ENCODE measurements at places on chromosomes 1 and 21.
A peak's percentile ranks its signal among the peaks of the same experiment; 100 is the strongest.

DNA sequence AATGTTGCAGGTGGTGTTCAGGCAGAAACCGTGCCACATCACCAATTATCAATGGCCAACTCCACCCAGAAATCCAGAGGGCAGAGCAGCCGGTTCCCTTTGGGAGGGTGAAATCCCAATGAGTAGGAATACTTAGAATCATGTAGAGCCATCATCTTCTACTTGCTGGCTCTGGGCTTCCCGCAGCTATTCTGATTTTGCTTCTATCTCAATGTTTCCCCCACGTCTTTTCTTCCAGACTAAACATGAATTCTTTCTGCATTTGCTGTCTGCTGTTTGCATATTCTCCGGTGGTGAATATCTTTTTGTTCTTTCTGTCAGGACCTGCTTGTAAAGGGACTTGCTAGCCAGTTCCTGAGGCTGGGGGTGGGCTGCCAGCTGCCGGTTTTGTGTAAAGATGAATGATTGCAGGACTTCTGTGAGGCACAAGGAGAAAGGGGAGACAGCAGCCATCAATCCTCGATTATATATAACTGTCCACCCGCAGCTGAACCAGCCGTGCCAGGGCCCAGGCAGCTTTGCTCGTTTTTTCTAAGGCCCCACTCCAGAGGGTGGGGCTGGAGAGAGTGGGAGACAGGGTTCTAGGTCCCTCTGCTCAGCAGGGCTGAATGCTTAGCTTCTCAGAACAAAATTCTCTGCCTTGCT, 33.2 kb downstream of the PRAMEF20 start:
- no peak overlapping the region for H3K4me3 ChIP-seq
- H3K27me3 ChIP-seq, result no peaks in the 10 kb centered on the region
- no peaks in the 10 kb centered on the region for H3K36me3 ChIP-seq
- DNase-seq, result no peak

DNA sequence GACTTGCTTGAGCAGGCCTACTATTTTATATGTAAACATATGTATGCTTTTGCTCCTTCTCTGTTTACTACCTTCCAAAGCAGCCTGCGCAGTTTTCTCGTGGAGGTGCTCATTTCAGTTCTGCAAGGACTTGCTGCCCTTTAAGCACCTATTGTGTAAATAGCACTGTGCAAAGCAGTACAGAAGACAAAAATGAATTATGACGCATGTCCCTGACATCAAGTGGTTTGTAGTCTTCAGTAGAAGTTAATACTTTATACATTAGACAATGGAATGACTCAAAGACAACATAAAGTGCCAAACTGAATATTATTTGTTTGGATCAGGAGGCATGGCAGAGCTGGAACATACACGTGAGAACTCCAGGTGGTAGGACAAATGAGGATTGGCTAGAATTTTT, 611.7 kb downstream of the LMO4 start:
- no peaks in the 10 kb centered on the region for H3K4me1 ChIP-seq
- H3K36me3 ChIP-seq, result no peaks in the 10 kb centered on the region
- DNase-seq, result no peak
- H3K27ac ChIP-seq, result no peak overlapping the region
- H3K27me3 ChIP-seq, result no peaks in the 10 kb centered on the region

DNA sequence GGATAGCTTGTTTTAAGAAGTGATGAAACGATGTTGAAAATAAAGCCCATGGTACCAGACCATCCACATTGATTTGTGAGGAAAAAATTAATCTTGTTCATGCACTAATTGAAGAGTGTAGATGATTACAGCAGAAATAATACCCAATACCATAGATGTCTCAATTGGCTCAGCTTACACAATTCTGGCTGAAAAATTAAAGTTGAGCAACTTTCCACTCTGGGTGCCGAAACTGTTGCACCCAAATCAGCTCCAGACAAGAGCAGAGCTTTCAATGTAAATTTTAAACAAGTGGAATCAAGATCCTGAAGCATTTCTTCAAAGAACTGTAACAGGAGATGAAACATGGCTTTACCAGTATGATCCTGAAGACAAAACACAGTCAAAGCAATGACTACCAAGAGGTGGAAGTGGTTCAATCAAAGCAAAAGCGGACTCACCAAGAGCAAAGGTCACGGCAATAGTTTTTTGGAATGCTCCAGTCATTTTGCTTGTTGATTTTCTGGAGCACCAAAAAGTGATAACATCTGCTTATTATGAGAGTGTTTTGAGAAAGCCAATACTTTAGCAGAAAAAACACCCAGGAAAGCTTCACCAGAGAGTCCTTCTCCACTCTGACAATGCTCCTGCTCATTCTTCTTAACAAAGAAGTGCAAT, 16.1 kb upstream of the KCNA3 start:
- no peak for DNase-seq
- no peak overlapping the region for H3K27ac ChIP-seq
- H3K27me3 ChIP-seq, result no peaks in the 10 kb centered on the region
- H3K36me3 ChIP-seq, result no peaks in the 10 kb centered on the region
- no peak overlapping the region for H3K4me3 ChIP-seq

GRCh38 chr1:151944126-151944856, 35.0 kb upstream of the THEM4 start:
- no peak for DNase-seq
- no peak overlapping the region for H3K27ac ChIP-seq
- no peaks in the 10 kb centered on the region for H3K27me3 ChIP-seq
- H3K4me1 ChIP-seq, result peaks cover 54% of the 10 kb centered on the region
- H3K36me3 ChIP-seq, result no peaks in the 10 kb centered on the region
- no peak overlapping the region for H3K4me3 ChIP-seq

DNA sequence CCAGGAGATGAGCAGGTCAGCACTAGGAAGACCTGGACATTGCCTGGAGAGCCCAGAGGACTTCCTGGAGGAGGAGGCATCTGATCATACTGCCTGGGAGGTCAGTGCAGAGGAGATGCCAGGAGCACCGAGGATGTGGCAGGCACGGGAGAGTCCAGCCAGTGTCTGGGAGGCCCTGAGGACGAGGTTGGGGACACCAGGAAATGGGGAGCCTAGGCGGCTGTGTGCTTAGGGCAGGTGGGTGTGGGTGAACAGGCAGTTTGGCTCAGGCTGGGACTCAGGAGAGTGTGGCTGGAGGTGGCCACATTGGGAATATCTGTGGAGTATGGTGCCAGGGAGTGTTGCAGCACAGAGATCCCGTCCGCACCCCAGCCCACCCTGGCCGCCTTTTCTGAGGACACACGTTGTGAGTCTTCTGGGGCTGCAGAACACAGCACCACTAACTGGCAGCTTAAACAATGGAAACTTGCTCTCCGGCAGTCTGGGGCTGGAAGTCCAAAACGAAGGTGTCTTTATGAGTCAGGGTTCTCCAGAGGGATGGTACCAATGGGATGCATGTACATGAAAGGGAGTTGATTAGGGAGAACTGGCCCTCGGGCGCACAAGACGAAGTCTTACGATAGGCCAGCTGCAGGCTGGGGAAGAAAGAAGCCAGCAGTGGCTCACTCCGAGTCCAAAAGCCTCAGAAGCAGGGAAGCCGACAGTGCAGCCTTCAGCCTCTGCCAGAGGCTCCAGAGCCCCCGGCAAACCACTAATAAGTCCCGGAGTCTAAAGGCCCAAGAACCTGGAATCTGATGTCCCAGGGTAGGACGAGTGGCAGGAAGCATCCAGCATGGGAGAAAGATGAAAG, 58.0 kb downstream of the FAAP20 start:
- peaks cover 30% of the 10 kb centered on the region for H3K4me1 ChIP-seq
- H3K36me3 ChIP-seq, result peaks cover 2% of the 10 kb centered on the region
- H3K27ac ChIP-seq, result no peak overlapping the region
- no peak overlapping the region for H3K4me3 ChIP-seq

GRCh38 chr1:99943223-99943794, 26.5 kb upstream of the SLC35A3 start:
- H3K4me1 ChIP-seq, result no peaks in the 10 kb centered on the region
- no peak for DNase-seq
- H3K27me3 ChIP-seq, result no peaks in the 10 kb centered on the region
- no peaks in the 10 kb centered on the region for H3K36me3 ChIP-seq
- no peak overlapping the region for H3K4me3 ChIP-seq

GRCh38 chr1:43997295-43997999, 6.0 kb downstream of the CCDC24 start:
- no peaks in the 10 kb centered on the region for H3K27me3 ChIP-seq
- H3K27ac ChIP-seq, result no peak overlapping the region
- no peak for DNase-seq

- peaks cover 14% of the 10 kb centered on the region for H3K4me1 ChIP-seq
- DNase-seq, result peak; percentile 38
- H3K4me3 ChIP-seq, result peak overlapping the region; percentile 61
- peaks cover 19% of the 10 kb centered on the region for H3K27me3 ChIP-seq
- H3K36me3 ChIP-seq, result no peaks in the 10 kb centered on the region
Observed at GRCh38 chr1:50332941-50333594, 90.2 kb downstream of the DMRTA2 start.

DNA sequence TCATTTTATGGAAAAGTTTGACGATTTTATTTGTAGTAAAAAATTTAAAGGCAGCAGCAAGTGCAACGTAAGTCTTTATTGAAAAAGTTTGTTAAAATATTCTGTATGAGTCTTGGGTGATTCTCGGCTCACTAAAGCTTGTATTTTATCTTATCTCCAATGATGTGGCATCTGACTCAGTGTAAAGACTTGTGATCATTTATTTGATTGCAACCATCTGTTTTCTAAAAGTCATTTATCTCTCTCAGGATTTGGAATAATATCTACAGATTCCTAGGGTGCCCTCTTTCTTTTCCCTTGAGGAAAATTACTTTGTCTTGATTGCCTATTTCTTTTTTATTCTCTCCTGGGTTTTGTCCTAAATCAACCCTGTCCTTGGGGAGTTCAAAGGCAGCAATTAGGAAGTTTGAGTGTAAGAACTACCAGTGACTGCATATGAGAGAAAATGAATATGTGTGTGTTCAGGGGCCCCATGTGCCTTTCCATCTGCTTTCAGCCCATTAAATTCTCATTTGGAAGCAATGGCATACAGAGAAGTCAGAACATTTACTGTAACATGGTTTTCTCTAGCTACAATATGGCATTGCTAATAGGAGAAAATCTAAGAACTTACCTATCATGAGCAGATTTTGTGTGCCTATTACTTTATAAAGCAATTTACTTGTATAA, 575.0 kb upstream of the CHRM3 start:
- H3K4me1 ChIP-seq, result no peaks in the 10 kb centered on the region
- H3K27me3 ChIP-seq, result no peaks in the 10 kb centered on the region
- DNase-seq, result no peak
- H3K27ac ChIP-seq, result no peak overlapping the region
- H3K36me3 ChIP-seq, result no peaks in the 10 kb centered on the region
- no peak overlapping the region for H3K4me3 ChIP-seq

DNA sequence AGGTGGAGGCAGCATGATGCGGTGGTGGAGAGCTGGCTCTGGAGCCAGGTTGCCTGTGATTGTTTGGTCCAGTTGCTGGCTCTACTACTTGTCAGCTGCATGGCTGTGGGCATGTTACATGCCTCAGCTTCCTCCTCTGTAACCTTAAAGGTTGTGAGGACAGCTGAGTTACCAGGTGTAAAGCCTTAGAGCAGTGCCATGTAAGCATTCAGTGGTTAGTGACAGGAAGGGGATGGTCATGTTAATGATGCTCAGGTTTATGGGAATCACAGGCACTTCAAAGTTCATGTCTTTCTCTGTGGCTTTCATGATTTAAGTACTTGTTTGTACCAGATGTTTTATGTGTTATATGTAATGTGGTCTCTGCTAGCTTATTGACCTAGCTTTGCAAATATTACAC, 32.6 kb downstream of the PTGFRN start:
- no peaks in the 10 kb centered on the region for H3K36me3 ChIP-seq
- no peak for DNase-seq
- H3K4me3 ChIP-seq, result no peak overlapping the region

DNA sequence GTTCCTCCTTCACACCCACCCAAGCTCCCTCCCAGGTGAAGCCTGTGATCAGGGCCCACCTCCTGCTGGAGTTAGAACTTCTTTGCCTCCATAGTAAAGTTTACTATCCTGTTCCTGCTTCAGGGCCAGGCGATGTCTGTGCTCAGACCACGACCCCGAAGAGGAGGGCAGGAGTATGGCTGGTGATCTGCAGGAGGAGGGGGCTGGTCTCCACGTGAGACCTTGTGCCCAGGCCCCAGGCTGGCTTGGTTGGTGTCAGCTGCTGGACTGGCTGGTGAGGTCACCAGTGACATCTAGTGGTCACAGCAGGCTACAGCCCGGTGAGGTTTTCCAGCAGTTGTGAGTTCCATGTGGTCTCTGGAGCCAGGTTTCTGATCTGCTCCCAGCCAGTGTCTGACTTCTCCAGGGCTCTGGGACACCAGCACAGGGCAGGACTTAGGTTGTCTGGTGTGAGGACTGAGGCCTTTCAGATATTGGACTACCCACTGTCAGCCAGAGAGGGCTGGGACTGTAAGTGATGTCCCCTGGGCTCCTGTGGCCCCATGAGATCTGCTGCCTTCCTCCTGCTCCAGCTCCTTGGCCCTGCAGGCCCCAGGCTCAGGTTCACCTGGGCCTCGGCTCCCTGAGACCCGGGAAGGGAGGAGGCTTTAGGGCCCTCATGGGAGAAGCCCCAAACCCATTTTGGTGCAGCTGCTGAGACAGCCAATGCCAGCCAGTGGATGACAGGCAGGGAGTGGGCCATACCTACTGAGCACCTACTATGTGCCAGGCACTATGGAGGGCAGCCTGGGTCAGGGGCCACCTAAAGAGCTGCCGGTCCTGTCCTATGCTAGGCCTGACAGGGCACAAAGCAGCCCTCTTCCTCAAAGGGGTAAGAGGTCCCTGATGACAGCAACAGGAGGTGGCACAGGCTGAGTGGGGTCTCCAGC, 6.0 kb upstream of the UBL4B start:
- H3K36me3 ChIP-seq, result no peaks in the 10 kb centered on the region
- peak; percentile 77 for DNase-seq
- H3K27ac ChIP-seq, result no peak overlapping the region
- H3K4me3 ChIP-seq, result no peak overlapping the region
- H3K4me1 ChIP-seq, result peaks cover 6% of the 10 kb centered on the region

Data from CD4-positive, alpha-beta T cell (primary cell).